ENCODE measurements at places on chromosomes 2 and 18.

DNA sequence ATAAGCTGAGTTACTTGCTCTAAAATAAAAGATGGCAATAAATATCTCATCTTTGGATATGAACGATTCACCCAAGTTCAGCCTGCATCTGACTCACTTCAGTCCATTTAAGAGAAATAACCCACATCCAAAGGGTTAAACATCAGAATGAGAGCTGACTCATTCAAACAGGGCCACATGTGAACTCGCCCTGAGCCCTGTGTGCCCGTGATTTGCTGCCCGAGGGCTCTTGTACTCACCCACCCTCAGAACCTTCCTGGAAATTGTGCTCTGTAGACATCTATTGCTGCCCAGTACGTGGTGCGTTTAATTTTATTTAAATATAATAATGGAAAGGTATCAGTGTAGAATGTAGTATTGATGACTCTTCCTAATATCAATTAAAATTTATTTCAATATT is 66.9 kb upstream of the RBM44 start:
- DNase-seq: no peak

- DNase-seq: no peak
These were observed 79.9 kb downstream of the KCTD18 start for GRCh38 chr2:200430017-200430416.

- no peak for DNase-seq
These were observed 29.8 kb downstream of the BABAM2 start for GRCh38 chr2:27920148-27920885.

DNA sequence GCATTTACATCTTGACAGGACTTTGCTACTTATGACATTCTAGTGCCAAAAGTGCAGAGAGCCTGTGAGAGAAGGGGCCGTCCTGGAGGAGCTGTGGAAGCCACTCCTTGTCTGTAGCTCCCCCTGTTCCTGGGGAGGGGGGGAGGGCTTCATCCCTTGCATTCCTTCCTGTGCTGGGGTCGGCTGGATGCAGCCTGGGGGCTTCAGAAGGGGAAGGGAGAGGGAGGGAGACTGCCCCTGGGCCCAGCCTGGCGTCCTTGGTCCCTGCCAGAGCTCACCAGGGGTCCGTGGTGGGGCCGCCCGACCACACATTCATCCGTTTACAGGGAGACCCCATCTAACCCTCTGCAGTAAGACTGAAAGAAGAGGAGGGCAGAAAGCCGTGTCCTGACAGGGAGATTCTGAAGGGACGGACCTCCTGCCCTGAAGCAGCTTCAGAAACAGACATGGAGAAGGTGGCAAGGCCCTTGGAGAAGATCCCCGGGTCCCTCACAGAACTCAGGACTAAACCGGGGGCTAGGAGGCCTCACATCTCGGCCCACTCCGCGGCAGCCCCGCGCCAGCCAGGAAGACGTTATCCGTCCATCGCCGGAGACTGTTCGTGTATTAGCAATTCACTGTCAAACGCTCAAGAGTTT is 258.3 kb upstream of the SALL3 start:
- DNase-seq: no peak

DNA sequence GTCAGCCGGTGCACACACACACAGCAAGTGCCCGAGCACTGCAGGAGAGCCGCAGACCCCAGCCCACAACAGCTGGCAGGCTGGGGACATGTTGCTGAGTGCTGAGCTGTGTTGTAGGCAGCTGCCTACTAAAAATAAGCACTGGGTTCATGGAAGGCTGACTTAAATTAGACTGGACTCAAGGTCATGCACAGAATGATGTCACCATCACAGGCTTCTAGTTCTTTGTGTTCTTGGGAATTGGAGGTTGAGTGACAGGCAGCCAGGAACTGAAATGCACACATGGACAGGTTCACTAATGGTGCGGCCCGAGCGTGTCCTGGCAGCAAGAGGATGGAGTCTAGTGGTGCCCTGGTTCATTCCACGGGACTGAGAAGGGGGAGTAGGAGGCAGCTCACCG is 71.3 kb downstream of the VWA3B start:
- DNase-seq: no peak

DNA sequence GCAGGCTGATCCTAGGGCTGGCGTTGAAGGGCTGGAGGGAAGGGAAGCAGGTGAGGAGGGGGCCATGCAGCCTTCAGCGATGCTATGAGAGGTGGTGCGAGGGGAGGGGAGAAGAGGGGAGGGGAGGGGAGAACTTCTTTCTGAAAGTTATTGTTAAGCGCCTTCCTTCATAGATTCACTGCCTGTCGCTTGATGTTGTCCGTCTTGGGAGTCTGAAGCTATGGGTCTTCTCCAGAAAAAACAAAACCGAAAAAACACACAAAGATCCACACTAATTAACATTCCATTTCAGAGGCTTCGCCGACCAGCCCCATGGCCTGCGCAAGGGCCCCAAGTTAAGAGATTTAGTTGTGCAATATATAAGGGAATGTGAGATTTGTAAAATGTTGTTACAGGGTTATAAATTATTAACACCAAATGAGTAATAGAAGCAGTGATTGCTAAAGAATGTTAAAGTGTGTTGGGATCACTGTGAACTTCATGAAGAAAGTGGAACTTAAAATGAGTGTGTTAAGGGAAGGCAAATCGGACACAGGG is 758 bp downstream of the CFAP221 start:
- no peak for DNase-seq

DNA sequence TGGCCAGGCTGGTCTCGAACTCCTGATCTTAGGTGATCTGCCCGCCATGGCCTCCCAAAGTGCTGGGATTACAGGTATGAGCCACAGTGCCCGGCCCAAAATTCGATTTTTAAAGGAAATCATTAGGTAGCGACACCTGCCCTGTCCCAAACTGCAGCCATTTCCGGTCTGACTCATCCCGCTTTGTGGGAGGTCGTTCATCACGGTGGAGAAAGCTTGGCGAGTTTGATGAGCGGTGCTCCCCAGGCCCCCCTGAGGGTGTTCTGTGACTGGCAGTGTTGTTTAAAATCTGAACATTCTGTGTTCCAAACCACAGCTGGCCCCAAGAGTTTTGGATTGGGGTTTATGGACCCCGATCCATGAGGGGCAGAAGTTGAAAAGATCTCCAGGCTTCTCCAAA is 53.0 kb upstream of the GLI2 start:
- DNase-seq: no peak

DNA sequence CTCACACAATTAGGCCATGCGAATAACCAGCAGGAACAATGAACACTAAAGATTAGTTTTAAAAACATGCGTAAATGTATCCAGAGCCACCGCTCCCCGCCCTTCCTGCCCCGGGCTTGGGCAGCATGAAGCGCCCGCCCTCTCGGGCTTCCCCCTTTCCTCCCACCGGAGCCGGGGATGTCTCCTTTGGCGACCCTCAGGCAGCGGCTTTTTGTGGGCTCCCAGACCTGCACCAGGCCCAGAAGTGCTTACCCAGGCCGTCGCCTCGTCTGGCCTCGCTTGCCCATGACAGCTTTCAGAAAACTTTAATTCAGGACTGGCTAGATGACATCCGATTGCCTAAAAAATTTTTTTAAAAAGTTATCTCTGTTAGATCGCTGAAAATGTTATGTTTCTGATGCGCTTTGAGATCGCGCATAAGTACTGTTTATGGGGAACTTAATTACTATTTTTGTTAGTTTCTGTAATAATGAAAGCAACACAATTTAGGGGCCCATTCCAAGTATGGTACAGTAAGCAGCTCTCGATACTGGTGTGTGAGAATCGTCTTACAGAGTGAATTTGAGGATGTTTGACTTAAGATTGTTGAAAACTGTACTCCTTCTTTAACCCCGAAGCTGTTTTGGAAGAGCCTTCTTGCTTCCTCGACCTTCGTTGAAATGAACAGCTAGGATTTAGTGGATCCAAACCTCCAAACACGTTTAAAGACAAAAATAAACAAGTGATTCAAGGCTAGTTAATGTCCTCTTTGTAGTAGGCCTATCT is 1.1 kb downstream of the MAP3K20 start:
- no peak for DNase-seq

DNA sequence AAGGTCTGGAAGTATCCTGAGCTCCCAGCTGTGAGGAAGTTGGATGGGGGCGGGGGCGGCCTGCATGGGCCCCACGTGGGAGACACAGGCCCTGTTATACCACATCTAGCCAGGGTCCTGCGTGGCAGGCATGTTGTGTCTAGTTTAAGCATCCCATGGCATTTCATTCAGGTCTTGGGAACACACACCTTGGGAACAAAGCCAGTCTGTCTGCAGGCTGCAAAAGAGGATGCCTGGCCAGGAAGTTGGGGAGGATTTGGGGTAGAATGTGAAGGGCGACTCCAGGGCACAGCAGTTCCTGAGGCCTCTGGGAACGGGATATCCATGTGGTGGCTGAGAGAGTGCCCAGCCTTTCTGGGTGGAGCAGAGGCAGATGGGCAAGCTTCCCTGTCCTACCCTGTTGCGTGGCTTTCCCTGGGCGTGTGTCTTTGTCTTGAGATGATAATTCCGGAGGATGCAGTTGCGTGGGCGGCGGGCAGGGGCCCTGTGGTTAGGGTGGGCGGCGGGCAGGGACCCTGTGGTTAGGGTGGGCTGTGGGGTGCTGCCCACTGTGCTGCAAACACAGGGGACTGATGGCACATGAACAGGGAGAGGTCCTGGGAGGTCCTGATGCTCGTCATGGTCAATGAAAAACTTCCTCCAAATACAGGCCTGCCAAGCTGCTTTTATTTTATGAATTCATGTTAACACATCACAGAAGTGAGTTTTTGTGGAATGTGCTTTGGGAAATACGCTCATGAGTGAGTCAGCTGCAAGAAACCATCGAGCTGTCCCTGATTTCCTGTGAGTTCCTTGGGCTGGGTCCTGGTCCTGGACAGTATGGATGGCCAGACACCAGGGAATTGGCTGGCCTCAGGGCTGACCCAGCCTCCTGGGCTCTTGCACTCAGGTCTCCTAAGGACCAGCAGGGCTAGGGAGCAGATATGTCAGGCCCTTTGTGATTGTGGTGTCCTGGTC is 90.0 kb upstream of the HS6ST1 start:
- DNase-seq: no peak

DNA sequence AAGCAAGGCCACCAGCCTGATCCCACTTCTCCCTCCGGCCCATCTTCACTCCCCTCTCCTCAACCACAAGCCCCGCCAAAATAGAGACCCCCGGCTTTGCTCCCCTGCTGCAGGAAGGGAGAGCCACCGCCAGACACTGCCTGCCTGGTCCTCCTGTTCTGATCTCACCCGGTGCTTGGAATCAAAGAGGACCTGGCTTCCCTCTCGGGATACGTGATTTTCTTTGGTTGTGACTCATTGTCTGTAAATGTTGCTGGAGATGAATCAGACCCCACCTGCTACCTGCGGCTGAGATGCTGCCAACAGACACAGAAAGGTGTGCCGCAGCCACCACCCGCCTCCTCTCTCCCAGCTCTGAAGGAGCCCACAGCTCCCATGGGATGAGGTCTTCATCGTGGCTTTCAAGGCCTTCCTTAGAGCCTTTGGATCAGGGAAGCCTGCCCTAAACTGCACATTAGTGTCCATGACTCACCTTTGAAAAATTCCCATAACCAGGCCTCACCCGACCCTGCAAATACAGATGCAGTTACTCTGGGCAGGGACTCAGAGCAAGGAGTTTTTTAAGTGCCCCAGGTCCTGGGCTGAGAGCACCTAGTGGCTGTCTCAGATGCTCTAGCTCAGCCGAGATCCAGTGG is 79.4 kb upstream of the ZNF532 start:
- no peak for DNase-seq

- no peak for DNase-seq
These were observed 251.8 kb downstream of the AGAP1 start for GRCh38 chr2:235745597-235745996.

GRCh38 chr2:143877876-143878530 is 641.9 kb downstream of the ZEB2 start:
- no peak for DNase-seq

DNA sequence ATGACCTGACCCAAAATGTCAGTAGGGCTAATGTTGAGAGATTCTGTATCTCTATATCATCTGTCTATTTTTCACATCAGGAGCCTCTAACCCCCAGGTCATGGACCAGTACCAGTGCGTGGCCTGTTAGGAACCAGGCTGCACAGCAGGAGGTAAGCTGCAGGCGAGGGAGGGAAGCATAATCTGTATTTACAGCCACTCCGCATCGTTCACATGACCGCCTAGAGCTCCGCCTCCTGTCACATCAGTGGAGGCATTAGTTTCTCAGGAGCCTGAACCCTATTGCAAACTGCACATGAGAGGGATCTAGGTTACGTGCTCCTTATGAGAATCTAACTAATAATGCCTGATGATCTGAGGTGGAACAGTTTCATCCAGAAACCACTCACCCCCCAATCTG is 180.6 kb downstream of the RDH14 start:
- DNase-seq: no peak

- no peak for DNase-seq
These were observed 72.8 kb upstream of the TMEFF2 start for GRCh38 chr2:192267484-192267883.

DNA sequence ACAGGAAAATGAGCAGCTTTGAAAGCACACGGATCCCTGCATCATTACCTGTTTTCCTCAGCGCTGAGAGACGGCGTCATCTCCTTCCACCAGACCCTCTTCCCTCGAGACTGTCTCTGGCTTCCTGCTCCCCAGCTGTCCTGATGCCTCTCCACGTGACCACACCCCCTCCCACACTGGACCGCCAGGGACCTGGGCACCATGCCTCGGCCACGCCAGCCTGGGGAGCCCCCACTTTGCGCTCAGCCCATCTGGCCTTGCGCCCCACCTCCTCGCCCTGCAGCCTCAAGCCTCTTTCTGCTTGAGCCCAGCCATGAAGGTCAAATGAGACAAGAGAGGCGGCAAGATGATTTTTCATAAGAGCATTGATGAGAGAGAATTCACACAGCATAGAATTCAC is 66.0 kb upstream of the ACKR3 start:
- no peak for DNase-seq

GRCh38 chr18:1017227-1018058 is 112.8 kb downstream of the ADCYAP1 start:
- no peak for DNase-seq

DNA sequence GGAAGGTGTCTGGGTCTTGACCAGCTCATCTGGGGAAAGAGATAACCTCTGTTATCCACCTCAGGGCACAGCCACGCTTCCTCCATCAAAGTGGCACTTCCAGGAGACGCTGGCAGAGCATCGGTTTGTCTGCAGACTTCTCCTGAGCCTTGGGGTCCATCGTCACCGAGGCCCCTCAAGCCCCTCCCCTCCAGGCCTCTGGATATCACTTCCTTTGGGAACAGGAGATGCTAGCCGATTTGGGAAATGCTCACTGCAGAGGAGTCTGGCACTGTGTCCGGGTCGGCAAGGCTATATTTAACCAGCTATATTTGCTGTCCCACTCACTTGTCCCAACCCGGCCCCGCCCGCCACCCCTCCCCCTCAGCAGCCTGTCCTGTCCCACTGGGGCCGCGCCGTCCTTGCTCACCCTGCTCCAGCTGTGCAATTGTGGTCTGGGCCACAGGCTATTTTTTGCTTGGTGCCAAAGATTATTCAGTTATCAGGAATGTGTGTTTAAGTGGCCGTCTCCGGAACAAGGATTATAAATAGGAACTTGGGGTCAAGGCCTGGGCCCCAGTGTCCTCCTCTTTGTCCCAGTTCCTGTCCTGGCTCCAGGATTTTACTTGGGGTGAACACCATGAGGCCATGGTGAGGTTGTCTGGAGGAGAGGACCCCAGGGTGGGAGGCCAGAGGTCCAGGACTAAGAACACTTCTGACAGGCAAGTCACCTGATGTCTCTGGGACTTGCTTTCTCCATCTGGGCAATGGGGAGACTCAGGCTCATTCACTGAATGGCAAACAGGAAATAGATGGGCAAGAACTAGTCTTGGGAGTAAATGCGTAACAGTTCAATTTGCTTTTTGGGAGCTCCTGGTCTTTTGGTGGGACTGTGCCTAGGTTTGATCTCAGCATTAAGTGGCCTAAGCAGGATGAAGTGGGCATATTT is 263.6 kb downstream of the DYSF start:
- DNase-seq: no peak

GRCh38 chr2:29336341-29337241 is 221.4 kb downstream of the CLIP4 start:
- no peak for DNase-seq

All from activated T-helper 1 cell treated with anti-CD3 and anti-CD28 coated beads, Interleukin-2, amount 50 U/mL, for 16 hours (primary cell).